ENCODE measurements at places on chromosomes 12 and 14.

DNA sequence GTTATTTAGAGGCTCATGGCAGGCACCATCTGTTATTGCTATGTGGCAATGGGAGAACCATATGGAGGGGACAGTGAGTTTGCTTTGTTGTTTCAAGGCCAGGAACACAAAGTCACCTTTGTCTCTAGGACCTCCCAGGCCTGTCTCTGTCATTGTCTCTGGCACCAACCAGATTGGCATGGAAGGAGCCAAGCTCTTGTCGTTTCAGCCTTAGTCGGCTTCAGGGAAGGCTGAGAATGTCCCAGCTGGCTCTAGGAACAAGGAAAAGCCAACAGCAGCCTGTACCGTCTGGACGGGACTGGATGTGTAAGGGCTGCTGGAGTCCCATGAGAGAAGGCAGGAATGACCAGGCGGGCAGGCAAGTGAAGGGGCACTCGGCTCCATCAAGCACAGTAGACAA is 29.2 kb downstream of the RPH3A start:
- no peak for DNase-seq

- DNase-seq = no peak
Observed at GRCh38 chr12:113261847-113262470, 40.7 kb downstream of the TPCN1 start.

DNA sequence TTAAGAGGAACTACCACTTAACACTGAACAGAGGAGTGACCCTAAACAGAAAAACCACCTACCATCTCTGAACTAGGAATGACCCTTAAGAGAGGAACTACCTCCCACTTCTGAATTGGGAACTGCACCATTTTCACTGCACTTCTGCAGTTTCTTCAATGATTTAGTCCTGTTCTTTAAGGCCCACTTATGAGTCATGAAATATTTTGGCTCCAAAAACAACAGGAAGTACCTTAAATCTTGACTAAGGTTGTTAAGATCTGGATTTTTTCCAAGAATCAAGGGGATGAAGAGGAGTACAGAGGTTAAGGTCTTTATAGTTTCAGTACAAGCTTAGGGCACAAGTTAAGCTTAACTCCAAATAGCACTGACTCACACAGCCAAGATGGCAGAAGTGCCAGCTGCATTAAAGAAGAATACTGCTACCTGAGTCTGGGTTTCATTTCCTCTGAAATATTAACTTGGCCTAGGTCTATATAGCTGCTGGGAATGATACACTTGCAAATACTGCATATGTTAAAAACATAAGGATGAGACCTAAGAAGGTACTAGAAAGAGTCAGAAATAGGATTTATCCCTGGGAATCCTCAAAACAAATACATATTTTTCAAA is 4.2 kb downstream of the NPC2 start:
- DNase-seq = no peak

DNA sequence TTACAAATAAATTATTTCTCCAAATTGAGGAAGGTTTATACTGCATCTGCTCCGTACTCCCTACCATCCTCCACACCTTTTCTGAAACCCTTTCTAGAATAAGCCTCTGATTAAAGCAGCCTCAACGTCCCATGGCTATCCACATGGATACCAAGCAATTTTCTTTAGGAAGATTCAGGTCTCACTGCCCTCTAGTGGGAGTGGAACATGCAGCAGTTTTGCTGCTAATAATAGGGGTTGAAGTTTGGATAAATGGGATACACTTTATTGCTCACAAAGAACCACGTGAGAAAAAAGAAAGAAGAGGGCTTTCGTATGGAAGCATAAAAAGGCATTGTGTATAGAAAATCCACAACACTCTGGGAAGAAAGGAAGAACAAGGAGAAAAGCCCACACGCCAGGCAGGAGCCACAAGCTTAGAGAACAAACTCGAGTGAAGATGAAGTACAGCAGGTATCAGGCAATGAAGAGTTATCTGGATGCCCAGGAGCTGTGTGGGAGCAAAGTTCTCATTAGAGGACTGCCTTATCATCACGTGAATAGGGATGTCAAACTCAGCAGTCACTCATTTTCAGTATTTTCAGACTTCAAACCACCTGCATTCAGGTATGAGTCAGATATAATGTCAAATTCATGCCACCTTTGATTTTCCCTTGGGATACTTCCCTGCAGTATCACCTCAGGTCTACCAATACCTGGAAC is 45.8 kb downstream of the CCER1 start:
- DNase-seq = peak; percentile 38

GRCh38 chr12:109871668-109872314 is 8.6 kb downstream of the GLTP start:
- no peak for DNase-seq

DNA sequence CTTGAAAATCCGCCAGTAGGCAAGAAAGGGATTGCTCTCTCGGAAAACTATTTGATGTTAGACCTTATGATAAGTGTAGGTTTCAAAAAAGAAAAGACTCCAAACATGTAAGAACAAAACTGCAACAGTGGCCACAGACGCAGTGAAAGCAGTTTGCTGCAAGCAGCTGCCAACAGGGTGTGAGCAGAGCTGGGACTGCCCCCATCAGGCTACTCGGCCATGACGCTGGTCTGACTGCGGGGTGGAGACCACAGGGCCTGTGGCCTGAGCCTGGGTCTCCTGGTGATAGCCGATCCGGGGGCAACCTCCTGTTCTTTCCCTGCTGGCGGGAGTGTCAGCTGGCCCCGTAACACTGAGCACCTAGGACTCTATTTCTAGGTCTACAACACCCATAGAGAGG is 63.2 kb downstream of the AMN start:
- DNase-seq = no peak

DNA sequence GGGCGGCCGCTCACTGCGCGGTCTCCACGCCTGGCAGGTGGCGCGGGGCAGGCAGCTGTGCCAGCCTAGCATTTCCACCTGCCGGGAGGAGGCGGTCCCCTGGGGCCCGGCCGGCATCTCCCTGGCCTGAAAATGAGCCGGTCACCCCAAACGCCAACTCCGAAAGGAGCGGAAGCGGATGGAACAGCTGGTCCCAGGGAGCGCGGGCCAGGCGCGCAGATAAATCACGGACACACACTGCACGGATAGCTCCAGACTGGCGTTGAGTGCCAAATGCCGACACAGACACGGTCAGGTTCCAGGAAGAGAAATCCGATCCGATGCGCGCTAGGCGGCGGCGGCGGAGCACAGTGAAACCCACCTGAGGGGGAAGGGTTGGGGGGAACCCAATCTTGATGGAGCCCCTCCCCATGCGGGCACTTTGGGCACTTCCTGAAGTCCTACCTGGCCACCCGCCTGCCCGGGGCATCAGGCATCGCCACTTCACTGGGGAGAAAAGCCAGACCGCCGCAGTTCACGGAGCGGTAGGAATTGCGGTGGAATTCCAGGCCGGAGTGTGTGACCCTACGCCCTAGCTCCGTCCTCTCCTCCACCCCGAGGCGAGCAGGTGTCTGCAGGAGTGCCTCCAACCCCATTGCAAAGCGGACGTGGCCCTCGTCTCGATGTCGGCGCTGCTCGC is 624 bp upstream of the PLEKHD1 start:
- DNase-seq = peak; percentile 24

DNA sequence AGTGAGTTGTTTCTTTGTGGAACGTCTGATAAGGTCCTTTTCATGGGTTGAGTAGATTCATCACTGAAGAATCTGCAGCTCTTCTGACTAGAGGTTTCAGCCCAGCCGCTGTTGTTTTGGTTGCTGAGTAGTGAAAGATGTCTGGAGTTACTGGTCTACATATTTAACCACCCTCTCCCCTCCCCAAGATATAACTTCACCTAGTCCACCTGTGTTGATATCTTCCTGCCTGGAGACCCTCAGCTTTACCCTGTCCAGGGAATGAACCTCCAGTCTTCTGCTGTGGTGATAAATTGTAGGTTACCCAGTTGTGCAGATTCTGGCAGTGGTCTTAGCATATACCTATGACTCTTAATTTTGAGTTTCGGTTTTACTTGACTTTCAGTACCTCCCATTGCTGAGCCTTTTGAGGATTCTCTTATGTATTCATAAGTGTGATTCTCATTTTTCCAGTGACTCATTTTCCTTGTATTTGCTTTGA is 62.9 kb downstream of the CCDC91 start:
- no peak for DNase-seq

GRCh38 chr14:40113671-40114070 is 681.4 kb upstream of the FBXO33 start:
- DNase-seq = no peak

GRCh38 chr14:41096131-41096530 is 510.5 kb upstream of the LRFN5 start:
- DNase-seq = no peak

- no peak for DNase-seq
Observed at GRCh38 chr12:127101076-127101475, 1165.9 kb upstream of the TMEM132C start.

DNA sequence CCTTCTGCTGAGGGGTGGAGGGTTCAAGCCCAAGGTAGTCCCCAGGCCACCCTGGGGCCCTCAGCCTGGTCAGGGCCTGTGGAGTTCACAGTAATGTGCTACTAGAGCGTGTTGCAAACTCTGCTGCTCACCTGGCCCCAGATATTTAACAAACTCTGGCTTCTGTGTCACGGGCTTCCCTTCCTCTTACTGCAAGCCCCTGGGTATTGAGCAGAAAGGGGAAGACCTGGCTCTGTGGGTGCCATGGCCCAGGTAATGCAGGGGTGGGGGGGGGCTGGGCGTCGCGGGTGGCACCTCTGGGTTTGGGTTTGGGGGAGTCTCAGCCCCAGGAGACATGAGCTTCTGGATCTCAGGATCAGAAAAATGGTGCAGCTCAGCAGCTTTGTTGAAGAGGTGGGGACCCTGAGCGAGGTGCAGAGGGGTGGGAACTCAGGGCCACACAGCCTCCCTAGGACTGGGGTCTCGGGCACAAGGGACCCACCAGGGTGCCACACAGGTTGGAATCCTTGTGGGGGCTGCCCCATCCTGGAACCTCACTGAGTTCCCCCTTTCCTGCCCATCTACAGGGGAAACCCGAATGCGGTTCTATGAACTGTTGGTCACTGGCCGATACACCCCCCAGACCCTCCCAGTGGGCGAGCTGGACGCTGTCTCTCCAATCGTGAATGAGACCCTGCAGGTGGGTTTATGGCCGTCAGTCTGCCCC is 4.0 kb downstream of the SETD1B start:
- no peak for DNase-seq

- no peak for DNase-seq
Observed at GRCh38 chr12:14059548-14059947, 78.1 kb upstream of the GRIN2B start.

- DNase-seq = no peak
Observed at GRCh38 chr12:56321027-56321426, 5.2 kb upstream of the CNPY2 start.

DNA sequence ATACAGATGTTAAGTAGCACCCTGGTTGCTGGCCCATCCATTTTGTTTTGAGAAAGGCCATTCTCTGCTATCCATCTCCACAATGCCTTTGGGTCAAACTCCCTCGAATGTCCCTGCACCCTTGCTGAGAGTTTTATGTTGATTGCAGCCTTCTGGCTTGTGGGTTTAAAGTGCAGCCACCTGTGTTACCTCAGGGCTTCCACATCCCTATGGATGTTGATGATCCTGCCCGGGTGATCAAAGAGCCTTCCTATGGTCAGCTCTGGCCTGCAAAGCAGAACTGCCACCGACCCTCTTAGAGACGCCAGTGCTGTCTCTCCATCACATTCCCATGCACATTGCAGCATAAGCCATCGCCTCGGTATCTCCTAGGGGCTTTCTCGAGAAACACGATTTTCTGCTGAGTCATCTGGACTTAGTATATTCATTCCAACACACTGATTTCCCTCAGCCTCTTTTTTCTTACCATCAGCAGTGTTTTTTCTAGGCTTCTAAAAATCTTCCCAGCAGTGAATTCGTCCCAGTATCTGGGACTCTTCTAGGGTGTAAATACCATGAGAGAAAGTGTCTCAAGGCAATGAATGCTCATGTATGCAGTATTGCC is 585.7 kb upstream of the TMEM132C start:
- no peak for DNase-seq

DNA sequence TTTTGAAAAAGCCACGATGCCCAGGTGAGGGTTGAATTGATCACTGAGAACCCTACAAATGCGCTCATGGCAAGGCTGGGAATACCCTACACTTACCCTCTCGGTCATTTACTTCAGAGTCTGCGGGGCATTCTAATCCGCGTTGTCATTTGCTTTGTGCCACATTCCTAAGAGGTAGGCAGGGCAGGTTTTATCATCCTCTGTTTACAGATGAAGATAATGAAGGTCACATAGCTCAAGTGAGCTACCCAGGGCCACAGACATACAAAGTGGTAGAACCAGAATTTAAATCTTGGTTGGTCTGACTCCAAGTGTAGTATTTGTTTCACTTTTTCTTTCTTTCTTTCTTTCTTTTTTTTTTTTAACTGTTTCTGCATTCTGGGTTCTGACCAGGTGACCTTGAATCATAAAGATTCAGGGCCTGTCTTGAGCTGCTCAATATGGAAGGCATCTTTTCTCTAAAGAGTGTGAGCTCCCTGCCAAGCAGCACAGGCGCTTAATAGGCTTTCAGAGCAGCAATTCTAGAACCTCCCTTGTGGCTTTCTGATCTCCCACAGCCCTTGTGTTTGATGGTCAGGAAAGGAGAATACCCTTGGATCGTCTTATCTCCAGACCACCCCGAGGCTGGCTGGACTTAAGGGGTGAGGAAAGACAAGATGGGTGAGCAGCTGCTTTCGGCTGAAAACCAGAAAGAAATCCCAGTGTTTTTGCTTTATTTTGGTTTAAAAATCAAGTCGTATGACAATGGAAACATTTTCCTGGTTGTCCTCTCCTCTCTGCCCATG is 662 bp upstream of the BATF start:
- DNase-seq = no peak

- no peak for DNase-seq
Observed at GRCh38 chr12:92466391-92467305, 236.1 kb upstream of the PLEKHG7 start.

DNA sequence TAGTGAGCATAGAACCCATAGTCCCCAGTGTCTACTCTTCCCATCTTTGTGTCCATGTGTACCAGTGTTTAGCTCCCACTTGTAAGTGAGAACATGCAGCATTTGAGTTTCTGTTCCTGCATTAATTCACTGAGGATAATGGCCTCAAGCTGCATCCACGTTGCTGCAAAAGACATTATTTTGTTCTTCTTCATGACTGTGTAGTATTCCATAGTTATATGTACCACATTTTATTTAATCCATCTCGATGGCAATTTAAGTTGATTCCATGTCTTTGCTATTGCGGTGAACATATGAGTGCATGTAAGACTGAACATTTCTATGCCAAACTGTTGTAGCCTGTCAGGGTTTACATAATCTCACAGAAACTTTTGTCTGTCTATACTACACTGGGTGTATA is 237.2 kb downstream of the IPO8 start:
- DNase-seq = no peak

DNA sequence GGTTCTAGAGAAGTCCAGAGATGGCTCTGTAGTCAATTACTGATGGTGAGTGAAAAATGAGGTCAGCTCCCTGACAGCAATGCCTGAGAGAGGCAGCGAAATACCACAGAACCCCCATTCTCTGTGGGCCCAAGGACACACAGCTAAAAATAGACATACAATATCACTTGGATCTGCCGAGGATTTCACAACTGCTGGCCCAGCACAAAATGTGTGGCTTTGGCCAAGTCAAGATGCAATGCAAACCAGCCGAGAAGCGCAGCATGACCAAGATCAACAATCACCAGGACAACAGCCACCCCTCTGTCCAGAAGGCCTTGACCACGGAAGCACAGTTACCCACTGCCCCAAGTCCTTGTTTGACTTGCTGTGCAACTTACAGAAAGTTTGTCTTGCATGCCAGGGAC is 52.2 kb downstream of the CKAP4 start:
- DNase-seq = no peak

Data from NCI-H526 treated with DMSO at 0.1 percent for 48 hours (cell line).